Fibroblast of skin of abdomen (primary cell): ENCODE measurements at places on chromosomes 12 and 14.

DNA sequence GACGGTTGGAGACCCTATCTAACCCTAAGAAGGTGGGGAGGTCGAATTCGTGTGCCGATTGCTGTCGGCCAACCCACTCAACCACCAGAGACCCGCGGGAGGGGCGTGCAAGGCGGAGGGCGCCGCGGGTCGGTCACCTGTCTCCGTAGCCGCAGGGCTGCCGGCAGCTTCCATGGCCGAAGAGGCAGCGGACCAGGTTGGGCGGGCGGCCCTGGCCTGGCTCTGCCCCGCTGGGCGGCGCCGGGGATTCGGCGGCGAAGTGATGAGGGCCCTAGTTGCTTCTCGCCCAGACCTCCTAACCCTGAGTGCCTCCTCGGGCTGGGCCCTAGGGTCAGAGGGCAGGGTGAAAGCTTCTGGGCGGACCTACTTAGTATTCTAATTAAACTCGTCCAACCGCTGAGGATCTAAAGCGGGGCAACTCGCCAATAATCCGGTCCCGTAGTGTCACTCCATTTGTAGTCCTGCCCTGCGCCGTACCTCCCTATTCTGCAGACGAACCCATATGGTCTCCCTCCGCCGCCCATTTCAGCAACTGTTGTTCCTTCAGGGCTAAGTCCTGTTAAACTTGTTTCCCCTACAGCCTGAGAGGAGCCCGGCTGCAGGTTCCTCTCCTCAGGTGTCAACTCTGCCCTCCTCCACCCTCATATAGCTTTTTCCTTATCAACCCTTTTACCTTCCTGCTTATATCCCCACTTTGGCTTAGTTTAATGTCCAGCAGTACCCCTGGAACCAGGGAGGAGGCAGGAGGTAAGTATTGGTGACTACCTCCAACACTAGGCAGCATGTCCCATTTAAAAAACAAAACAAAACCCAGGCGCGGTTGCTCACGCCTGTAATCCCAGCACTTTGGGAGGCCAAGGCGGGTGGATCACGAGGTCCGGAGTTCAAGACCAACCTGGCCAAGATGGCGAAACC, at the start of gene PYM1:
TSS of gene PYM1 (minus strand) at position 307 of the 915 bp plus-strand sequence. CDS start at position 174, 133 bp downstream.
- DNase-seq = peak; percentile 58

DNA sequence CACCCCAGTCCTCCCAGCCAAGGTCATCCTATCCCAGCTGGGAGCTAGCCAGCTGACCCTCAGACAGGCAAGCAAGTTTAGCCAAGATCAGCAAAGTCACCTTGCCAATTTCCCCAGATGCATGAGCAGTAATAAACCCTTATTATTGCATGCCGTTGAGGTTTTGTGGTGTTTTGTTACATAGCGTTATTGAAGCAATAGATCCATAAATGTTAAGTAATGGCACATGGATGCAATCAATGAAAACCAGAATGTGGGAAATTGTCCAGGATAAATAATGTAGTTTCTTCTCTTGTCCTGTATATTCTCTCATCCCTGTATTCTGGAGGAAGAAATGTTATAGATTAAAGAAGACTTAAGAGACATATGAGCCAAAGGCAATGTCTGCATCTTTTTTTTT, 18.0 kb upstream of the TMEM260 start:
- DNase-seq = peak; percentile 31

- no peak for DNase-seq
Observed at GRCh38 chr12:104721039-104721405, 237.1 kb downstream of the SLC41A2 start.

DNA sequence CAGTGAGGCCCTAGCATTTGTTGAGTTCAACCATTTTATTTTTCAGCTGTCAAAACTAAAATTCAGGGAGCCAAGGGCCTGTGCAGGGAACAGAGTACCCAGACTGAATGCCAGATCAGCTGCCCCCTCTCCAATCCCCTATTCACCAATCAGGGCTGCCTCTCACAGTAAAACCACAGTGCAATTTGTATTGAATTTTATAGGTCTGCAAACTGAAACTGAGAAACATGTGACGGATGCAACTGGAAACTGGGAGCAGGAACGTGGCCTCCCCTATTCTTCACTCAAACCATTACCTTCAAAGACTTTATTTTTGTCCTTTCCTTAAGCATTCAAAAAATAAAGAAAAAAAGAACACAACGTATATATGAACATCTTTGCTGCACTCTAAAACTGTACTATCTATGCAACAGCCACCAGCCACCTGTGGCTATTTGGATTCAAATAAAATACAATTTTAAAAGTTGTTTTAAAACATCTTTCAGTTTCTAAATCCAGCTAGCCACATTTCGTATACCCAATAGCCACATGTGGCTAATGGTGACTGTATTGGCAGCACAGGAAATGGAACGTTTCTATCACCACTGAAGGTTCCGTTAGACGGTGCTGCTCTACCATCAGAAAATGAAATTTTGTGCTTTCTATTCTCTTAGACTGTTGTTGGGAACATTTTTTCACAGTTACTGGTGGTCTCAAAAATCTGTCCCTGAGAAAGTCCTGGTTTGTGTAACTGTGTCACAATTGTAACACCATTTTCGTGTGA, 371.3 kb upstream of the FAR2 start:
- DNase-seq = no peak

DNA sequence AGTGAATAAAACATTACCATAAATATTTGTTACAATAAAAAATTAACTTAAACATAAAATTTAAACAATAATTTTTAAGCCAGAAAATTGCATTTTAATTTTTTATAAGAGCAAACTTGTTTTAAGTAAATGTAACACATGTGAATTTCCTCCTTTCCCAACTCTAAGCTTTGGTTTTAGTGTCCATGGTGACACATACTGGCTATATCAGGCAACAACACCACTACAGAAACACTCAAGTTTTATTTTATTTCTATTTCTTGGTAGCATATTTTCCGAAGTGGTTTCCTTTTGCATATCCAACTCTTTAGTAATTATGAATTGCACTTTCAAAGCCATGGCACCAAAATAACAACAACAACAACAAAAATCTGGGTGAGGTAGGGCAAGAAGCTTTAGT, 2.2 kb downstream of the NELL2 start:
- no peak for DNase-seq

DNA sequence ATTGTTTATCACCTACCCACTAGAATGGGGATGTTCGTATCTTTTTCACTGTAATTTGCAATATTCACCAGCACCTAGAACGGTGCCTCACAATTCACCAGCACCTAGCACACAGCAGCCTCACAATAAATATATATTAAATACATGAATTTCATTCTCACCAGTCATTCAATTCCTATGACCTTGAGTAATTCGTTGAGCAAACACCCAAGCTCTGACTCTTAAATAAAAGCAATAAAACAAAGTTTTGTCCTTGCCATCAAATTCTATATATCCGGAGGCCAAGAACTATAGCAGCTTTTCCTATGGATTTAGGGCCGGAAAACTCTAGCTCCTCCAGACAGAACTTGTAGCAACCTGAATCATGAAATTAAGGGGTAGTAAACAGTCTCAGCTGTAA, 981 bp downstream of the VTI1B start:
- no peak for DNase-seq

DNA sequence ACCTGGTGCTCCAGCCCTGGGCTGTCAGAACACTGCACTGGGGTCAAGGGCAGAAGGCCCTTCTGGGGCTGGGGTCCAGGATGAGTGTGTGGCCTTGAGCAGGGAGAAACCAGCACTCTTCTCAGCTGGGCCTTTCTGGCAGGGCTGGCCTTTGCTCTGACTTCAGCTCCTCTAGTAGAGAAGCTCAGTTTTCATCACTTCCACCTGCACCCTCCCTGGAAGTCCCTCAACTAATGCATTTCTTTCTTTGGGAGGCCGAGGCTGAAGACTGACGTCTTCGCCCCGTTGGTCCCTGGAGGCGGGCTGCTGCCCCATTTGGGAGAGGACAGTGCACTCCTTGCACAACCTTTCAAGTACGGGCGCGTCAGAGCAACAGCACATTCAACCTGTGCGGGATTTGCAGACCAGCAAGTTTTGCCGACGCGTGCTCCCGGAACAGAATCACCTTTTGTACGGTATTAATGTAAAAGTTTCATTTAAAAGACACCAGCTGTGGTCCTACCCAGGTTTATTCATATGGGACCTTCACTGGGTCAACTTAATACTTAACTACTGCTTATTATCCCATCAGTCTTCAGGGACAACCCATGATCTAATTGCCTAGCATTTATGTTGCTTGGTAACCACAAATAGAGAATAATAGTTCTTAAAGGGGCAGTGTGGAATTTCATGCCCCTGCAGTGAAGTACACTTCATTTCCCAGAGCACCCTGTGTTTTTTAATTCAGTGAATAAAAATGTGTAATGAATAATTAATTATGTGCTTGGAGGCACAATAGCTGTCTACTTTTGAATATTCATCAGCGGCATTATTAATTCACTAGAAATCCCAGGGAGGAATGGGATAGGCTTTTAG, 134.8 kb upstream of the VRK1 start:
- DNase-seq = no peak

DNA sequence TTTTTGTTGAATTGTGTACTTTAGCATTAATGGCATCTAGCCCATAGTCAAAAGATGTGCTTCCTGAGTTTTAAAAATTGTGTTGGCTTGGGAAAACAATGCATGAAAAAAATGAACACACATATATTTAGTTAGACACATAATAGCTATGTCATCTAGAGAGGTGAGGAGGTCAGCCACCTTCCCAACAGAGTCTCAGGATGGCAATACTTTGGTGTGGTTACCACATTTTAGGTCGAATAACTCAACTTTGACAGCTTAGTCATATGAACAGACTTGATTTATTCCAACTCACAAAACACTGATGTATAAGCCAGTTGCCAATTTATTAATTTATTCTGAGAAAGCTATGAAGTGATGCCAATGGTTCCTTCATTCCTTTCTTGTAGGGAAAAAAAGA, 114.0 kb downstream of the ETNK1 start:
- no peak for DNase-seq

GRCh38 chr14:42078345-42078744, 471.7 kb downstream of the LRFN5 start:
- DNase-seq = no peak

- no peak for DNase-seq
Observed at GRCh38 chr12:87870061-87870460, 159.1 kb downstream of the C12orf50 start.

DNA sequence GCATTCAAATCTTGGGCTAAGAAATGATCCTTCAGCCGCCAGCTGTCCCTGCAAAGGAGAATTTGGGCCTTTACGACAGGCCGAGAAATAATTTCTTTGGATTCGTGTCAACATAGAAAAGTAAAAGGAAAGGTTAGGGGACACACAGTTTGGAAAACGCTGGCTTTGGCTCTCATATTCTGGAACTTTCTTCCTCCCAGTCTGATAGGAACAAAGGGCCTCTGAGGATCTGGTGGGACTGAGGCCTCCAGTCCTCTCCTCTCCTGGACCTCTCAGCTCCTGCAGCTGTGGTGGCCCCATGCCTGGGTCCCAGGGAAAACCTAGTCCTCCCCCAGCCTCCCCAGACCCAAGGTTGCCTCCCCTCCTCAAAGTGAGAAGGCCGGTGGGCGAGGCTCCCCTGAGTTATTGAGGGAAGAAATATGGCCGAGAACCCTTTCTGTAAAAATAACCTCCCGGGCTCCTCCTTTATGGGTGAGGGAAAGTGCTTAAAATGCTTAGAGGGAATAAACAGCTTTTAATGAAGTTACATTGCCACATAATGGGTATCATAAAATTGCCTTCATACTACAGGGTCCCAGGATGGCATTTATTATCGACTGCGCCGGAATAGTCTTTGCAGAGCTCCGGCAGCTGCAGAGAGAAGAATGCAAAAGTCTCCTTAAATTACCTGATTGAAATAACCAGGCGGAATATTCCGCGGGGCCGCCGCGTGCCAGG, 188.3 kb downstream of the PHETA1 start:
- DNase-seq = no peak

GRCh38 chr14:105076296-105076804, 11.1 kb upstream of the GPR132 start:
- no peak for DNase-seq

- no peak for DNase-seq
Observed at GRCh38 chr14:94680862-94681288, 68.7 kb downstream of the SERPINA3 start.

DNA sequence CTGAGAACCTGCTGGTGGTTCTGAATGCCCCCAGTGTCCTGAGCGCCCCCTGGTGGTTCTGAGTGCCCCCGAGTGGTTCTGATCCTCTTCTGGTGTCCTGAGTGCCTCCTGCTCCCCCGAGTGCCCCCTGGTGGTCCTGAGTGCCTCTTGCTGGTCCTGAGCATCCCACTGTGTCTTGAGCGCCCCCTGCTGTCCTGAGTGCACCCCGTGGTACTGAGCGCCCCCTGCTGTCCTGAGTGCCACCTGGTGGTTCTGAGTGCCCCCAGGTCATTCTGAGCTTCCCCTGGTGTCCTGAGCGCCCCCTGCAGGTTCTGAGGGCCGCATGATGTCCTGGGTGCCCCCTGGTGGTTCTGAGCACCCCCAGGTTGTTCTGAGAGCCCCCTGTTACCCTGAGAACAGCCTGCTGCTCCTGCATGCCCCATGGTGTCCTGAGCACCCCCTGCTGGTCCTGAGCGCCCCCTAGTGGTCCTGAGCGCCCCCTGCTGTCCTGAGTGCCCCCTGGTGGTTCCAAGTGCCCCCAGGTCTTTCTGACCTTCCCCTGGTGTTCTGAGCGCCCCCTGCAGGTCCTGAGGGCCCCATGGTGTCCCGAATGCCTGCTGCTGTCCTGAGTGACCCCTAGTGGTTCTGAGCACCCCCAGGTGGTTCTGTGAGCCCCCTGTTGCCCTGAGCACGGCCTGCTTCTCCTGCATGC, 1165.4 kb downstream of the TMEM121 start:
- no peak for DNase-seq

DNA sequence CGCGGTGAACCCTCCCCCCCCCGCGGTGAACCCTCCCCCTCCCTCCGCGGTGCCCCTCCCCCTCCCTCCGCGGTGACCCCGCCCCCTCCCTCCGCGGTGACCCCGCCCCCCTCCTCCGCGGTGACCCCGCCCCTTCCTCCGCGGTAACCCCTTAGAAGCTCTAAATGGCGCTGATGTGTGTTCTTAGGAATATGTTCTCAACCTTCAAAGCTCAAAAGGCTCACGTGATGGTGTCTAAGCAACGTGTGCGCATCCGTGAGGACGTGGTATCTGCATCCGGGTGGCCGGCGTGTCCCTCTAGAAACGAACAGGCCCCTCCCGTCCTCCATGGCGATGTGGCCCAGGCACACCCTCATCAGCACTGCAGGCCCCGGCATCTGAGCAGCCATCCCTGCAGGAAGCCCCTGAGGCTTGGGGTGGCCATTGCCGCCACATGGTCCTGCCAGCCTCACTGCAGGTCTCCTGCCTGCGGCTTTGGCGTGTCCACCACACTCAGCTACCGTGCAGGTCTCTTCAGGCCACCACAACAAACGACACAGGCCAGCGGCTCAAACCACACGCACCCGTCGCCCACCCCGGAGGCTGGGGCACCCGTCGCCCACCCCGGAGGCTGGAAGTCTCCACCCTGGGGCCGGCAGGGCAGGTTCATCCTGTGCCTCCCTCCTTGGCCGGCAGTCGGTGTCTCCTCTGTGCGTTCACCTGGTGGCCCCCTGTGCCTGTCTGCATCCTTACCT, 14.5 kb upstream of the FBRSL1 start:
- DNase-seq = no peak

DNA sequence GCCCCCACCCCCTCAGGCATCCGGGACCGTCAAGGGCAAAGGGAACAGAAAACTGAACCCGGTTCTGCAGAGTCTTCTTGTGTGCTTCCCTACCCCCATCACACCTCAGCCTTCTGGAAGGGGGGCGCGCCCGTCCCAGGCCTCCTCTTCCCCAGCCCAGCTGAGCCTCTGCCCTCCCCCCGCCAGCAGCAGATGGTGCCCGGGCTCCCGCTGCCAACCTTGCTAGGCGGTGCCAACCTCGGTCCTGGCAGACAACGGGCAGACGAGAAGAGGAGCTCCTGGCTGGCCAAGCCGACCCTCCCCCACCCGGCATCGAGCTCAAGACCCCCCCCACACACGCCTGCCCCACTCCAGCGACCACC, 8.7 kb downstream of the STAC3 start:
- DNase-seq = no peak
